Fibroblast of skin of right biceps (primary cell): ENCODE measurements at places on chromosomes 11 and 22.

- DNase-seq, result no peak
Observed at GRCh38 chr11:32039149-32039548, 51.7 kb upstream of the RCN1 start.

- peak; percentile 22 for DNase-seq
Observed at GRCh38 chr11:45590743-45591142, 74.7 kb downstream of the CHST1 start.

GRCh38 chr11:46388619-46389449 is 2.7 kb downstream of the CHRM4 start:
- DNase-seq, result no peak

DNA sequence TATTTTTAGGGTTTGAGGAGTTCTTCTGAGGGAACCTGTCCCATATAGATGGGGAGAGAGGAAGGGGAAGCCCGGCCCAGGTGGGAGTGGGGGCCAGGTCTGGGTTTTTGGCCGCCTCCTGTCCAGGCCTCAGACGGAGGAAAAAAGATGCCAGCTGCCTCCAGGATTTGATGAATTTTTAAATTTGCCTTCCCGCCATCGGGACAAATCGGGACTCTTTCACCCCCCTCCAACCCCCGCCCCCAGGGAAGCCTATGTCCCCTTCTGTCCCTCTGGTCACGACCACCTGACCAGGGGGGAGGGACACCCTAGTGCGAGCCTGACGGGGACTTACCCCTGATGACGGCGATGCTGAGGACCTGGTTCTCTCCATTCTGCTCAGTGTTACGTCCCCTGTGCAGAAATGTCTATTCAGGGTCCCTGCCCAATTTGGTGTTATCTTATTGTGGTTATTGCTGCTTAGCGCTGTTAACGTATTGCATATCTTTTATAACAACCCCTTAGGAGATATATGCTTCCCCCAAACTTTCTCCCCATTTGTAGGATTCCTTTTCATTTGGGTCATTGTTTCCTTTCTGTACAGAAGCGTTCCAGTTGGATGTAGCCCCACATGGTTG is 115.9 kb upstream of the GRK3 start:
- DNase-seq, result peak; percentile 35

DNA sequence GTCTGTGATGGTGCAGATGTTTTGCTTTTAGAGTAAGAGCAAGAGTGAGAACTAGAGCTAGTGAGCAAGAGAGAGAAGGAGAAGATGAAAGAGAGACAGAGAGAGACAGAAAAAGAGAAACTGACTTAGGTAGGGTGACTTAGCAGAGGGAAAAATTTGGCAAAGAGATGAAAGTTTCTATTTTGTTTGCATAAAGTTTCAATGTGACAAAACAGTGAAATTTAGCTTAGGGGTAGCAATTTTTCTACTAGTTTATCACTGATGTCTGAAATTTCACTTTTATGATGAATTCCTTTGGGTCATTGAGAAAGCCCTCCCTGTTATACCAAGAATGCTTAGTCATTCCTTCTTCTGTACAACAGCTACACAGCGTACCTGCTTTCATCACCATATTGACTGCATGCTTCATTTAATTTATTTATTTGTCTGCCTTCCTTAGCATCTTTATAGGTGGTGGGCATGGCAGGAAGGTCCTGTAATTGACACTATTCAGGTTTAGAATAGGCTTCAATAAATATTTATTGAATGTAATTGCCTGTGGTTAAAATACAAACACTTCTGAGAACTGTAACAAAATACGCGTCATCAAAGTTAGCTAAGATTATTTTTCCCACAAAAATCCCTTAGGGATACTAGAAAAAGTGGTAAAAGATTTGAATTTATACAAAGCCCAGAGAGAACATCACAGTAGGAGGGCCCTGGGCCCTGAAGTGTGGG is 19.9 kb upstream of the CTSC start:
- DNase-seq, result peak; percentile 18

DNA sequence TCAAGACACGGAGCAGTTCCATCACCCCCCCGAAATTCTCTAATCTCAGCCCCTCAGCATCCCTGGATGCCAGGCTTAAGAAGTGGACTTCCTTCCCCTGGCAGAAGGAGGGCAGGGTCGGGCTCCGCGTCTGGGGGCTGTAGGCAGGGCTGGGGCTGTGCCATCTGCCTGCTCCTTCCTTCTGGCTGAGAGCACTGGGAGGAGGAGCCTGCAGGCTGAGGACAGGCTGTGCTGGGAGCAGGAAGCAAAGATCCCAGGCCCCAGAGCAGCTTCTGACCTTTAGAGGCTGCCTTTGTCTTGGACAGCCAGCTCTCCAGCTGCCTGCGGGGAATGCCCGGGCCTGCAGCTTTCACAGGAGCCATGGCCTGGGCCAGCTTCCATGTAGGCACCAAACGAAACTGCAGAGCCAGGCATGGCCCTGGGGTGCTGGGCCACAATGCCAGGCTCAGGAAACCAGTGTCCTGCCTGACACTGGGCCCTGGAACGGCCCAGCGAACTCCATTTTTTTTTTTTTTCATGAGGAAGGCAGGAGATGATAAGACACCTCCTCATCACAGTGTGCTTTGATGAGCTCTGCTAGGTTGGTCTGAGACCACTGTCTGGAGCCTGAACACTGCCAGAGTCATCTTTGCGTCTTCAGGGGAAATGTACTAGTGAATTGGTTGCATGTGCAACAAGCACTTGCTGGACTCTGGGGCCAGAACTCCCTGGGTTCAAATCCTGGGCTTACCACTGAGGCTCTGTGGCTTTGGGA is 67.9 kb downstream of the MCM5 start:
- DNase-seq, result no peak

GRCh38 chr11:8714622-8715225 is 32.1 kb downstream of the RPL27A start:
- no peak for DNase-seq

DNA sequence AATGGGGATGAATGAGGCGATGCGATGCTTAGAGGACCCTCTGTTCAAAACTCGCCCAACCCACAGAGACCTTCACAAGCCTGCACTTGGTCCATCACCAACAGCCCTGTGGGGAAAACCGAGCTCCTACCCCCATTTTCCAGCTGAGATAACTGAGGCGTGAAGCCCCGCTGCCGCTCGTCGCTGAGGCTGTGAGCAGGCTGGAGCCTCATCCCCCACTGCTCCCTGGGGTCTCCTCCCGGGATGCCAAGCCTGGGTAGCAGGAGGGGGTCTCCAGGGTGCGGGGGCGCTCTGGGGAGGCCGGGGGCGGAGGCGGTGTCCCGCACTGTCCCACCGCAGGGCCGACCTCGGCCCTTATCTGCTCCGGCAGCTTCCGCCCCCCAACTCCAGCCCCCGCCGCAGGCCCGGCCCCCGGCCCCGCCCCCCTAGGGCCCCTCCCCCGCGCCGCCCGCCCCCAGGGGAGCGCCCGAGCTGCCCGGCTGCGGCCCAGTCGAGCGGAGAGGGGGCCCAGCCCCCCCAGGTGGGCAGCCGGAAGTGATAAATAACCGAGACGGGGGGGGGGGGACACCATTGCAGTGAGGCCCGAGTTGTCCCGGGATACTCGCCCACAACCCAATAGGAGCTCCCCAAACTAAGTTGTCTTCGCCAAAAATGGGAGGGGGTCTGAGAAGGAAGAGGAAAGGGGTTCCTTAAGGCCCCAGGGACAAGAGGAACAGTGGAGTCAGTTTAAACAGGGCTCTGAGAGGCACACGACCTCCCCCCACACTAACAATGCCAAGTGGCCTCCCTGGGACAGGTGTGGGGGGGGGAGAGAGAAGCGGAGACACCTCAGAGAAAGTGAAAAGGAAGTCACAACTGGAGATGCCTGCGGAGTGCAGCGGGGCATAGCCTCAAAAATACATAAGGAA is 8.3 kb upstream of the SLC39A13 start:
- DNase-seq, result no peak

DNA sequence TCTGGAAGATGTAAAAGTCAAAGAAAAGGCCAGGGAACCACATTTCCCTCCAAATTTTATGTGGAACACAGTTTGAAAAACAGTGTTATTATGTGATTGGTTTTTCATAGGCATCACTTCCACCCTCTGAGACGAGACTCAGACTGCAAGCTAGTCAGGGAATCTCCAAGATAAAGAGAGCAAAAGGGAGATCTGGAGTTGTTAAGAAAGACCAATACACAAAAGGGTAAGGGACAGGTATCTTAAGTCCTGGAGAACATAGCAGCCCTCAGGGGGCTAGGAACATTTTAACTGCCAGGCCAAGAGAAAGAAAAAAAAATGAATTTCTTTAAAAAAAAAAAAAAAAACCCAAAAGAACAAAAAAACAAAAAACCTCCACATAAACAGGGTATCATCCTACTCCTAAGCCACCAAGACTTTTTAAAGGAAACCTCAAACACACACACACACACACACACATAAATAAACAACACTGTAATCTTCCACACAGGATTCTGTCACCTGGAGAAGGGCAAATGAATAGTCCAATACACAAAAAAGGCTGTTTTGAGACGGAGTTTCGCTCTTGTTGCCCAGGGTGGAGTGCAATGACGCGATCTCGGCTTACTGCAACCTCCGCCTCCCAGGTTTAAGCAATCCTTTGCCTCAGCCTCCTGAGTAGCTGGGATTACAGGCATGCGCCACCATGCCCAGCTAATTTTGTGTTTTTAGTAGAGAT is 44.5 kb downstream of the CELF1 start:
- no peak for DNase-seq

DNA sequence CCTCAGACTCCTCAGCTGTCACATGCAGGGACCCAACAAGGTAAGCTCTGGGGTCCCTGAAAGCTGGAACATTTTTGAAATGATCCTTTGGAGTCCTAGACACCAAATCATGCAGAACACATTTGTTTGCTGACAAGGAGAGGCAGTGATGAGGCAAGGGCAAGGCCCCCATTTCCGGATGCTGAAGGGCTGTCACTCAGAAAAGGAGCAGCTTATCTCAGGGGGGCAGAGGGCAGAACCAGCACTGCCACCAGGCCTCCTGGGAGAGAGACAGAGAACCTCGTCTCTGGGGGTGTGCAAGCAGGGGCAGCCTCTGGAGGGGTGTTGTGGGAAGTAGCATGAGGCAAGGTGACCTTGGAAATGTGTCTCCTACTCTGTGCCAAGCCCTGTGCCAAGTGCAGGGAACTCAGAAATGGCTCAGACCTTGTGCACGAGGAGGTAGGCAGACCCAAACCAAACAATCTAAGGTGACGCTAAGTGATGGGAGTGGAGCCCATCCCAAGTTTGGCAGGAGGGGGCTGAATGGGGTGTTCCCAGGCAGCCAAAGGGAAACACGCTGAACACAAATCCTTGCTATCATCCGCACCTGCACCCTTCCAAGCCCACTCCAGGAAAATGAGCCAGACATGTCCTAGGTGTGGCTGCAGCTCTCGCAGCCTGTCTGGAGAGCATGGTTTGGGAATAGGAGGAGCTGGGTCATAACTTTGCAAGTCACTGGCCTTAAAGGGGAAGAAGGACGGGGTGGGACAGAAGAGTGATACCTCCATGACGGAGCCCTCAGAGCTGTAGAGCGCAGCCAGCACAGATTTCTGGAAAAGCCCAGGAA is 94.2 kb downstream of the PDE2A start:
- no peak for DNase-seq

DNA sequence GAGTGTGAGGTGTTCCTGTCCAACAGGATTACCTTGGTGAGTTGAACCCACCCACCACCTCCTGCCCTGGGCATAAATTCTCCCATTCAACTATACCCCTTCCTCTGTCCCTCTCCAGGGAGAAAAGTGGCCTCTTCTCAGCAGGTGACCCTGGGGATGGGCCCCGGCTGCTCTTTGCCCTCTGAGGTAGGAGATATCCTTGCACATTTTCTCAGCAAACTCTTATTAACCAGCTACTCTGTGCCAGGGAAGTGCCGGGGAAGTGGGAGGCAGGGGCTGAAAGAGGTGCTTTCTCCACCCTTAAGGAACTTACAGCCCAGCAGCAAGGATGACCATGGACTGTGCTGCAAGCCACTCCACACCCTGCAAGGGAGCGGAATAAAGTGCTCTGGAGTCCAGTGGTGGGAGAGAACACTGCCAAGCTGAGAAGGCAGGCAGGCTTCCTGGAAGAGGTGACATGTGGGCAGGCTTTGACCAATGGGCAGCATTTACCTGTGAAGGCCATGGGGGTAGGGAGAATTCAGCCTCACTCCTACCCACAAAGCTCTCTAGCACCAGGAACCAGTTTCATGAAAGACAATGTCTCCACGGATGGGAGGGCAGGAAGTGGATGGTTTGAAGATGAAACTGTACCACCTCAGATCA is 21.9 kb upstream of the OAF start:
- DNase-seq, result no peak

DNA sequence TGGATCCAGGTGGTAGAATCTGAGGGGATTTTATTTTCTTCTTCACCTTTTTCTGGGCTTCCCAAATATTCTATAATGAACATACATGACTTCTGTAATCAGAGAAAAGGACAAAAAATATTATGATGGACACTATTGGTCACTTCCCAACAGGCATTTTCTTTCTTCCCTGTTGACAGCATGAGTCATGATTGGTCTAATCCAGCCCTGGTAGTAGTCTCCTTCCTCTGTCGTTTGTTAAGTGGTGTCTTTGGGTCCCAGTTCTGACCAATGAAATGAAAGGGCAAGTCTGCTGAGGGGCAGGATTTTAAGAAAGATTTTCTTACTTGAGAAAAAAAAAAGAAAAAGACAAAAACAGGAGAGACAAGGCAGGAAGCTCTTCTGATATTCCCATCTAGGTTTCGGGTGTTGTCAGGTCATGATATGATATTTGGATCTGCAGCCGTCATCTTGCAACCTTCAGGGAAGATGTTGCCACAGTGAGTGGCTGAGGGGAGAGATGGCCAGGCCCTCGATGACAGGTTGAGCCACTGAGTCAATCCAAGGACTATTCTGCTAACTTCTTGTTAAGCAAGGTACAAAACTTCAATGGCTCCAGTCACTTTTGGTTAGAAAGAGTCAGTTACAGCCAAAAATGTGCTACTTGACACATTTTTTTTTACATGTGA is 23.3 kb upstream of the PLEKHB1 start:
- DNase-seq, result peak; percentile 7

DNA sequence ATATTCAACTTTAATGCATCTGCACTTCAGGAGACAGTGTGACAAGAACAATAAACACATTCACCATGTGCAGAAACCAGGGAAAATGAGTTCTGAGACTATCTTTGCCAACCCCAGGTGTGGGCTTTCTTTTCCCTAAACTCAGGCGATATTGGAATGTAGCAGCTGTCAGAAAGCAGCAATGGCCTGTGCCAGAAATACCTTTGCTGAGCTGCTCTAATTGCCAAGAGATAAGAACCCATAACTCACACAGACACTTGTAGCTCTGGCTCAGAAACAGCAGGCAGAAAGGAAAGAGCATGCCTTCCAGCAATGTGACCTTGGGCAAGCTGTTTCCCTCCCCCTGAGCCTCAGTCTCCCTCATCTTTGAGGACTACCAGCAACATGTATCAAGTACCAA is 77.6 kb downstream of the PLEKHA7 start:
- no peak for DNase-seq

GRCh38 chr11:2518983-2519340 is 74.2 kb downstream of the KCNQ1 start:
- DNase-seq, result no peak
